ENCODE measurements at places on chromosomes 3 and 15. TPM values are rescaled to one million over a fixed set of nuclear protein-coding genes. Genes with fewer than 3 reads are reported as not detected.

DNA sequence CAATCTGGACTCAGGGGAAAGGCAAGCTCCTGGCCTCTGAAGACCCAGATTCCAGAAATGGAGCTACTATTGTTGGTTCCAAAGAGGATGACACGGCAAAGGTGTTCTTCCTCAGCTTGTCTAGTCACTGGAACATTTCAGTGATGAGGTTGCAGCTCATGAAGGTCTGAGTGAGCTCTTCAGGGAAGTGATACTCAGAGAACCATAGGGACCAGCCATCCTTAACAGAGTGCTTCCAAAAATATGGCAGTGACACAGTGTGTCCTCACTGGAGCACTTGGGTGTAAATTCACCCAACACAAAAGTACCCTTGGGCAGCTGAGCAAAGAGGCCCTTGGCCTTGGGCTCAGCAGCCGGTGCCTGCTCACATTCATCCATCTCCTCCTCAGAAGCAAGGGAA is 46.3 kb downstream of the SPTSSB start:
- no peak for DNase-seq

GRCh38 chr15:89308236-89308635 is 26.4 kb downstream of the POLG start:
- no peak for DNase-seq

DNA sequence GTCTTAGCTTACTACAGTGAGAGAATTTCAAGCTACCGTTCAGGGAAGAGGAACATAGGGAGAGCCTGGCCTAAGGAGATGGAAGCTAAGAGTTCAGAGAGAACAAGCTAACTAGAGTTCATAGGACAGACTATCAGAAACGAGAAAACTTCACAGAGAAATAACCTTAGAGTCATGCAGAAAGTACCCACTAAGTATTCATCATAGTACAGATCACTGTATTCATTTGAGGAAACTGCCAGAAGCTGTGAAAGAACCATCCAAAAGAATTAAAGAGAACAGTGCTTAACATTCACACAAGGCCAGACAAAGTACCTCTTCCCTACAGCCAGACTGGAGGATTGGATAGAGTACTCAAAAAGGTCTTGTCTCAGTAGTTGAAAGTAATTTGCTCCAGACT is 15.2 kb upstream of the GBE1 start:
- DNase-seq: no peak

DNA sequence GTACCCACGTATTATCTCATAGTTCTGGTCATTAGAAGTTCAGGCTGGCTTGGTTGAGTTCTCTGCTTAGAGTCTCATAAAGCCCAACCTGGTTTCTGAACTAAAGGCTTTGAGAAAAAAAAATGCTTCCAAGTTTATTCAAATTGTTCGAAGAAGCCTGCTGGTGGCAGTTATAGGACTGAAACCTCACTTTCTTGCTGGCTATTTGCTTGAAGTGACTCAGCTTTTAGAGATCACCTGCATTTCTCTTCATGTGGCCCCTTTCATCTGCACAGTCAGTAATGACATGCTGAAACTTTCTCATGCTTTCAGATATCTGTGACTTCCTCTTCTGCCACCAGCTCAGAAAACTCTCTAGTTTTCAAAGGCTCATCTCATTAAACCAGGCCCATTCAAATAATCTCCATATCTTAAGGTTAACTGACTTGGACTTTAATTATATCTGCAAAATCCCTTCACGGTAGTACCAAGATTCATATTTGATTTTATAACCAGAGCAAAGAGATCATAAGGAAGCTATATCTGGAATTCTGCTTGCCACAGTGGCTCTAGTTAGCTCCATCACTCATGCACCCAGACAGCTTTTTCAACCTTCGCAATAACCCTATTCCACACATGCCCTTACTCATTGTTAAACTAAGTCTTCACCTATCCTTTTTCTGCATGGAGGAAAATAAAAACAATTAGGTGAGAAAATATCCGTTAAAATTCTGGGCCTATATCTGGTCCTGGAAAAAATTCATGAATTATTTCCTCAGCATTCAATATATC is 433.8 kb upstream of the CBLB start:
- DNase-seq: no peak

- DNase-seq: peak; percentile 56
Observed at GRCh38 chr3:195105389-195105788, 165.6 kb downstream of the XXYLT1 start.

GRCh38 chr3:3065876-3066275 is 44.3 kb downstream of the IL5RA start:
- DNase-seq: no peak

GRCh38 chr15:91132079-91132478 is 32.0 kb downstream of the SV2B start:
- DNase-seq: no peak

The C3orf33 gene
- 1.7 TPM for total RNA-seq

The STX19 gene
- not detected for total RNA-seq

- DNase-seq: no peak
Observed at GRCh38 chr15:63264688-63265293, 12.6 kb upstream of the APH1B start.

DNA sequence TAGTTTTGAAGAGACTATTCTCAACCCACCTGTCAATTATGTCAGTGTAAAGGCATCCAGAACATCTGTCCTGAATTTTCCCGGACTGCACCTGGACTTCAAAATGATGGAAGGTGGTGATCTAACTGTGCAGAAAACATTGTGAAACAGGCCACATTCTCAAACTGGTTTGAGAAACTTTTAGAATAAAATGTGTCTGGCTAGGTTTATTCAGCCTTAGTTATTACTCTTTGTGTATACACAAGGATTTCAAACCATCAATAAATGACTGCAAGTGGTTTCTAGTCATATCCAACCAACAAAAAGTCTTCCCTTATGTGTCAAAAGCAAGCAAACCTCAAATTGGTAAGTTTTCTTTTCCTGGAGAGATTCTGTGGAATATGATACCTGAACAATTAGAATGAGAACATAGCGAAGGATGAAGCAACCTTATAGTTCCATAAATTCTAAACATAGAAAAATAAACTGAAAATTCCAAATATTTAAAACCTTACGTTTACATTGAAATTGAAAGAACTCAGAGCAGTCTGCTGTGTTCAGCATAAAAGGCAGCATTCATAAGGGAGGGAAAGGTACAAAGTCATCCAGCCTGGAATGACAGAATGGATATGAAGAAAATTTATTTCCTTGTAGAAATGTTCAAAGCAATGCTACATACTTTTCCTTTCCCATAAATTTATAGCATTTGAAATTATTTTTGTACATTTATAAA is 306.6 kb upstream of the TGFBR2 start:
- no peak for DNase-seq

The MED12L gene
- 1.7 TPM for total RNA-seq

GRCh38 chr15:71501344-71502076 is 308.8 kb upstream of the NR2E3 start:
- no peak for DNase-seq

- DNase-seq: no peak
Observed at GRCh38 chr15:29988701-29989100, 94.1 kb upstream of the GOLGA8J start.

The WDR93 gene
- total RNA-seq: not detected

DNA sequence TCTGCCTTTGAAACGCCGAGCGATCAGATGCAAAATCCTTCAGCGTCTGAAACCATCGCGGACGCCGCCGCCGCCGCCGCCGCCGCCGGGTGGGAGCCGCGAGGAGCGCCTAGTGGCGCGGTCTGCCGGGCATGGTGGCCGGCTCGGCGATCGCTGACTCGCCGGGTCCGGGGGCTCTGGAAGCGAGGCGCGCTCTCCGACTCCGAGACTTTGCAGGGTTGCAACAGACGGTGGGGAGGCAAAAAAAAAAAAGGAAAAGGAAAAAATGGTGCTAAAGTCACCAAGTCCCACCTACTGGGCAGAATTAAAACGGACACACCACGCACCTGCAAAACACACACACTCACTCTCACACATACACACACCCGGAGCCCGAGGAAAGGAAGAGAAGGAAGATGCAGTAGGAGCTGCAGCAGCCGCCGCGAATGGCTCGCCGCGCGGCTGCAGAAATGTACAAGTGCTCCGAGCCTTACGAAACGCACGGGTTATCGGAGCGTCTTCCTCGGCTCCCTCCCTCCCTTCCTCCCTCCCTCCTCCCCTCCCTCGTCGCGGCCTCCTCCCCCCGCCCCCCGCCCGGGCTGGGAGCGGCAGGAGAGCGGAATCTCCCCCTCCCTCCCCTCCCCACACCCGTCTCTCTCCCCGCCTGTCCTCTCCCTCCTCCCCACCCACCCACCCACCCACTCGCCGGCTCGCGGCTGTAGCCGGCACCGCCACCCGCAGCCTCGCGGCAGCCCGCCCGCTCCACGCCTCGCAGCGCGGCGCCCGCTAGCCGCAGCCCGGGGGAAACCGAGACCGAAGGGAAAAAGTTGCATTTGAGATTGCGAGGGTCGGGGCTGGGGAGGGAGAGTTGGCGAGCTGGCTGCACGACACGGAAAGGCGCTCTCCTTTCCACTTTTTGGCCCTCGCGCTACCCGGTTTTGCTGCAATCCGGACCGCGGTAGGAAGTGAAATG is at the start of gene NTRK3:
TSS of gene NTRK3 (minus strand) at position 461 of the 952 bp plus-strand sequence. CDS start 586 bp downstream, outside the sequence.
- DNase-seq: no peak

GRCh38 chr3:67389176-67389575 is 265.2 kb downstream of the SUCLG2 start:
- no peak for DNase-seq

DNA sequence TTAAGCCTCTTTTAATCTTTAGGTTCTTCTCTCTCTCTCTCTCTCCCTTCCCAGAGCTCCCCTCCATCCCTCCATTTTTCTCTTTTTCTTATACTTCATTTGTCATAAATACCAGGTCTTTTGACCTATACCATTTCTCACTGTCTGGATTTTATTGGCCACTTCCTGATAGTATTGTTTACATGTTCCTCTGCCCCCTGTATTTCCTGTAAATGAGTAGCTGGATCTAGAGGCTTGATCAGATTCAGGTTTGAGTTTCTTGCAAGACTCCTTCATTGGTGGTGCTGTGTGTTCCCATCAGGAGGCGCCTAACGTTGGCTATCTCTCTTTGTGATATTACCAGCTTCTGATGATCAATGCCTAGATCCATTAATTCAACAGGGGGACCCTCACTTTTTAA is 42.2 kb downstream of the DAPK2 start:
- no peak for DNase-seq

DNA sequence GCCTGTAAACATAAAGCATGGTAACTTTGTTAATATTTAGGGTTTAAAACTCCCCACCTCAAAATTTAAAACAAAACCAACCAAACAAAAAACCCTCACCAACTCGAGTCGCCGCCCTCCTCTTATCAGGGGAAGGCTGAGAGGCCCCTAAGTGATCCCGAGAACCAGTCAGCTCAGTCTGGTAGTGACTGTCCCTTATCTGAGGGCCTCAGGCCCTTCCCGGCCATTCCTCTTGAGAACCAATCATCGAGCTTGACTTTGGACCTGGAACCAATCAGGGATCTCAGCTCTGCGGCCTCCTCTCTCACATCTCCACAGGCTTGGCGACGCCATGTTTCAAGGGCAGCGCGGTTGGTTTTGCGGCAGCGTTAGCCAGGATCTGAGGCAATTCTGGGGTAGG is at the start of gene TERB2:
TSS of gene TERB2 (plus strand) at position 300 of the 400 bp plus-strand sequence. CDS start at position 332, 32 bp downstream.
- DNase-seq: no peak

DNA sequence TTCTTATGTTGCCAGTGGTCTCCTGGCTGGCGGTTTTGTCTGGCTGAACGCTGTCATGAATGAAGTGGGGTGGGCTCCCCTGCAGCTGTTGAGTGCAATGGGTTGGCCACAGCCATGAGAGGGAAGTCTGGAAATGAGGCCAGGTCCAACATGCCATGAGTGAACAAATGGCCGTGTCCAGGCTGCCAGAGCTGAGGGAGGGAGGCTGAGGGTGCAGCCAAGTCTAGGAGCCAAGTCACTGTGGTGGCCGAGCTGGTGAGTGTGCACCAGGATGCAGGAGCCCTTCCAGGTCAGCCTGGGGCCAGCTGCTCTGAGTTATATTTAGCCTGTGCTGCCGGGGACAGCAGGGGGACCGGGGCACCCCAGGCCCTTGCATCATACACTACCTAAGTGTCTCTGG is 24.7 kb upstream of the PRR23E start:
- no peak for DNase-seq

DNA sequence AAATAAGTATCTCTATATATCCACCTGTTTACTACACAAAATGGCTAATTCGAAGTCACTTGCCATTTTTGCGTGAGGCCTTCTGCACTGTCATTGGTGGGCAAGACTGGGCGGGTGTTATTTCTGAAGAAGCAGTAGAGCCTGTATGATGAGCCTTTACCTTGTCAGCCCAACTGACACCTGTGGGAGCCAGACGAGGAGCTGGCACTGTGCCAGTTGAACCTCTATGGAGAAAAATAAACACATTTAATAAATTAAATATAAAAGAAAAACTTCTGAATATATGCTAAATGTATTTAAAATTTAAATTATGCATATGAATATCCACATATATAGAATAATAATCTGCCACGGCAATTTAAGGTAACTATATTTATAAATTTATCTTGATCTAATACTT is 109.9 kb downstream of the SCAPER start:
- no peak for DNase-seq

The ZNF860 gene
- not detected for total RNA-seq

All from natural killer cell treated with Interleukin-12 subunit alpha and Interleukin-12 subunit beta and Interleukin-15 and Interleukin-18, amount 100 ng/mL, for 72 hours (primary cell).